CD4-positive, alpha-beta T cell treated with Interleukin-4 for 1 hour (primary cell): ENCODE measurements at places on chromosomes 16 and 17.

DNA sequence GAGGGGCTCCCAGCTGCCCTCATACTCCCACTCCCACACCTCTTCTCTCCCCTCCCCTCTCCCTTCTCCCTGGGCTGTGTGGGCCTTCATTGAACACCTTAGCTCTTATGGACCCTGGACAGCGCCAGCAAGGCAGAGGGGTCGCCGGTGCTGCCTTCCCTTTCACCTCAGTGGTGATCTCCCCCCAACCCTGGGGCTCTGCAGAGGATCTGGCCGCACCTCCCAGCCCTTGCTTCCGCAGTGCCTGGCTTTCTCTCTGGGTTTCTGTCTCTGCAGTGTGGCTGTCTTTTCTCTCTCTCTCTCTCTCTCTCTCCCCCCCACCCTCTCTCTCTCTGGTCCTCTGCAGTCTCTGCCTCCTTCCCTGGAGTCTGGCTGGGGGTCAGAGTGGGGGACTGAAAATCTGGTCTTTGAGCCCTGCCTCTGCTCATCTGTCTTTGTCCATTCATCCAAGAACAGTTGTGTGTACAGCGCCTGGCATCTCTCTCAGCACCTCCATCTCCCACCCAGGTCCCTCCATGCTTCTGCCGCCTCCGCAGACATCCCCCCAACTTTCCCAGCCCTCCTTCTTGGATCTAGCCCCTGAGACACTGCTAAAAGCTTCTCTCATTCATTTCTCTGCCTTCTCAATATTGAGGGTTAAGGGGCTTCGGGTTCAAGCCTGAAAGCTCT, 1.1 kb downstream of the SEZ6L2 start:
- DNase-seq = no peak

DNA sequence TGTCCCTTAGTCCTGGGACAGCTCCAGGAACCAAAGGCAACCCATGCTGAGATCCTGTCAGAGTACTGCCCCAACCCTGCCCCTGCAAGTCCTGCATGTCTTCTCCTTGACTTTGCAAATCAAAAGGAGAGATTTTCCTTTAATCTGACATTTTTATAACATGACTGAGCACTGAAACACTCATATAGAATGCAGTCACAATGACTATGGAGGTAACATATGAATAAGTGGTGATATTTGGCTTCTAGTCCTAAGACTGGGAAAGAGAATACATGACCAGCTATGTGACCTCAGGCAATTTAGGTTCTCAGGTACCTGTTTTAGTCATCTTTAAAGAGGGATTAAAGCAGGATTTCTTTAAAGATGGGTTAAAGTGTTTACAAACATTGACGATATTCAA, 941.6 kb upstream of the CDH8 start:
- no peak for DNase-seq

DNA sequence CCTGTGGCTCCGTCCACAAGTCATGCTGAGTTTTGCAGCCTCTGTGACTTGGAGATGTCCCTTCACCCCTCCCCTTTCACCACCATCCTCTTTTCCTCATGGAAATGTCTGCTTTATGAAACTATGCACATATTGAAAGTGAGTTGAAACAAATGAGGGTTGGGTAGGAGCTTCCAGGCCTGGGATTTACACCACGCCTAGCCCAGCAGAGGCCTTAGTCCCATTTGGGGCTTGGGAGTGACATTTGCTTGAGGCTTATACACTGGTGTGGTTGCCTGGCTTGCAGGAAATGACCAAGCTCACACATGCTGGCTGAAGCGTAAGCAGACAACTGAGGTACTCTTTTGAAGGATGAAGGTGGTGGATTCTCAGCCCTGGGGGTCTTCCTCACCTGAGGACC, 10.5 kb upstream of the SPNS1 start:
- no peak for DNase-seq

DNA sequence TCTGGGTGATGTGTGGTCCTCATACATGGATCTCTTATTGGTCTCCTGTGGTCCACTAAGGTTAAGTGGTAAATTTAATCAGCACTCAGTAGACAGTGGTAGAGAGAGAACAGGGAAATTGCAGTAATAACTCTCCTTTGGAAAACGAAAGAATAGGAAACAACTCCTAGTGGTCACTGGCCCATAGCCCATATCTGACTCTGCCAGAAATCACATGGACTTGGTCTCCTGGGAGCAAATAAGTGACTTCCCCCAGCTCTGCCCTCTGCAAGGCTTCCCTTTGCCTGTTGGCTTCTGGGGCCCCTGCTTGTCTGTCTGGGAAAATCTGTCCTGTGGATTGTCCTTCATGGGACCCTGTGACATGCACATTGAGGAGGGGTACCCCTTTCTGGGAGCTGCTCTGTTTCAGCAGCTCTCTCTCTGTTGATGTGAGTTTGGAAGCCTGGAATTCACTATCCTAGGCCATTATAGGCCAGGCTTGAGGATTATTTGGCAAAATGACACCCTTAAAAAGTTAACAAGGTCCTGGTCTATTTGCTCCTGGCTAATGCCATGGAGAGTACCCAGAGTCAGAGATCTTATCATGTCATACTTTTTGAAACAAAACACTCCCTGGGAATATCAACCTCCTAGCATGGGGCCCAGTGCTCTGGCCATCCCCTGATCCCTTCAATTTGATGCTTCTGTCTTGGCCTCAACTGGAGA, 58.0 kb upstream of the HNF1B start:
- no peak for DNase-seq

DNA sequence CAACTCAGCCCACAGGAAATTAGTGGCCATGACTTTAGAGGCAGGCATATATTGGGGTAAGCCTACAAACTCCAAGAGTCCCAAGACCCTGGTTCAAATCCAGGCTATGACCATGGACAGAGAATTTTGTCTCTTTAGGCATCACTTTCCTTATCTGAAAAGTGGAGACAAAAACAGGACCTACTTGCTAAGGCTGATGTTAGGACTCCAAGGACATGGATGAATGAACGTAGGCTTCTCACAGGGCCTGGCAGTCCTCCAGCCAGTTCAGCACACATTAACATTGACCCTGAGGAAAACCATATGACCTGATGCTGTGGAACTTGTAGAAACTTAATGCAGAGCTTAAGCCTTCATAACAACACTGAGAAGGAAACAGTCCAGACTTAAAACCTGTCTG, 1.4 kb downstream of the FKBP10 start:
- DNase-seq = no peak

DNA sequence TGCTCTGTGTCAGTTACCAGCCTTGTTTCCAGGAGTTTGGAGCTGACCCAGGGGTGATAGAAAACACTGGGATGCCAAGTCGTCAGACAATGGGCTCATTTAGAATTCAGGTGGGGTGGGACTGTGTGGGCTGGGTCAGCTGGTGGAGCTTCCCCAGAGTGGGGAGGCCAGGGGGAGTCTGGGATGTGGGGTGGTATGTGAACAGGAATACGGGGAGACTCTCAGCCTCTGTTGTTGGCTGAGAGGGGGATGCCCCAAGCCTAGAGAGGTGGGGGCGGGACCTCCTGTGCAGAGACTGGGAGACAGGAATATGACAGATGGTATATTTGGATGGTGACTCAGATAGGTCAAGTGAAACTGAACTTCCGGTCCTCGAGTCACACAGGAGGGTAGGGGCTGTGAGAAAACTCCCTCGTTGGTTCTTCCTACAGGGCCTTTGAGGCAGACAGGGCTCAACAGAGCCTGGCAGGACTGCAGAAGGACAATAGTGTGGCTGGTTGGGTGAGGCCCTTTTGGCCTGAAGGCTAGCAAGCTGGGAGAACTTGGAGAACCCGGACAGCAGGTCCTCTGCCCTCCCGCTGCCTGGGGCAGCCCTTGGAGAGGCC, 23.7 kb downstream of the CDH1 start:
- no peak for DNase-seq

- no peak for DNase-seq
These were observed 743 bp downstream of the ZNF624 start for GRCh38 chr17:16652847-16653366.

GRCh38 chr17:28507567-28508203, 1.5 kb downstream of the FOXN1 start:
- DNase-seq = no peak

- no peak for DNase-seq
These were observed 503 bp upstream of the TBX4 start for GRCh38 chr17:61451538-61452300.

- no peak for DNase-seq
These were observed 7.8 kb upstream of the IRF8 start for GRCh38 chr16:85891033-85891775.

- DNase-seq = no peak
These were observed 39.1 kb downstream of the CCDC57 start for GRCh38 chr17:82173351-82174041.

- DNase-seq = no peak
These were observed 782.7 kb downstream of the CDH11 start for GRCh38 chr16:64339052-64339770.

GRCh38 chr17:18185391-18185790, 1.8 kb downstream of the ALKBH5 start:
- DNase-seq = no peak

DNA sequence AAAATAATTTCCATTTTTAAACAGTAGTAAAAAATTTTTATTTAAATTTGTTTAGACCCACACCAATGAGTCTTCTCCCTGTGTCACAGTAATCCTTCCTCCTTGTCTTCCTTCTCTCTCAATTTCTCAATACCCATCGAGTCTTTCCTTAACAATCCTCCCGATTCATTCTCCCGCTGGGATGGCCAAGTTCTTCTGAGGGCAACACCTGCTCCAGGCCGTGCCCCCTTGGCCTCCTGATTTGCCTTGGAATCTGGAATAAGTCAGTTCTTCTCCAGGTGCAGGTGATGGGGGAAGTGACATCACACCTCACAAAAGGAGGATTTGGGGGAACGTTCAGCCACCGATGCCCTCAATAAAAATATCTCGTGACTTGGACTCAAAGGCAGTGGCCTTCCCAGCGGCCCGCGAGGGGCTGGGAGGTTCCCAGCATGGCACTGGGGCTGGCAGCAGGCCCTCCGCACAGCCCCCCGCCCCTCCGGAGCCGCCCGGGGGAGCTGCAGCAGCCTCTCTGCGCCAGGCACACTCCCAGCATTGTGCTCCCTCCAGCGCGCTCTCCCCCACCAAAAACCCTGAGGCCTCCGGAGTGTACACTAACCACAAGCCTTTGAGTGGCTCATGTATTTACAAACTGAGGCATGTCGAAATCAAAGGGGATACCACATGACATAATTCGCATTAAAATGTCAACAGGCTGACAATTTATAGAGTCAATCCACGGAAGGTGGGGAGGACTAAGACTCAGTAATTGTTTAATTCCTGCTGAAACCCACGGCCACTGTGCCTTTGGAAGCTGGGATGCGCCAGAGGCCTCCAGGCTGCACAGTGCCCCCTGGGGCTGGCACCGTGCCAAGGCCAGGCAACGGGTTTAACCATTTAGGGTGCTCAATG, 120.5 kb downstream of the ZFHX3 start:
- DNase-seq = no peak

- DNase-seq = no peak
These were observed 20.5 kb upstream of the MYH10 start for GRCh38 chr17:8651013-8651412.

GRCh38 chr16:23511731-23512130, 1.4 kb upstream of the GGA2 start:
- DNase-seq = no peak

DNA sequence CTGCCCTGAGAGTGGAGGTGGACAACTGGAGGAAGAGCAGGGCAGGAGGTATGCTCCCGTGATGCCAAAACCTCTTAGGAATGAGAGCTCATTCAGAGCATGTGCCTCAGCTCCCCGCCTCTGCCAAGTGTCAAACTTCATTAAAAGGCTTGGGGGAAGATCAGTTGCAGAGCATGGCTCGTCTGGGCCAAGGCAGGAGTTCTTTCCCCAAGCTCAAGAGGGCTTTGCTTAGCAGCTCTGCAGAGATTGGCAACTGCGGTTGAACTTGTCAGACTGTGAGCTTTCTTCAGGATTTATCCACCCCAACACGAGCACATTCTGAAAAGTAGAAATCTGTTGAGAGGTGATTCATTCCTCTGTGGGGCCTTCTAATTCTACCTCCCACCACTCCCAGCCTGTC, 248.1 kb downstream of the HS3ST3A1 start:
- no peak for DNase-seq

DNA sequence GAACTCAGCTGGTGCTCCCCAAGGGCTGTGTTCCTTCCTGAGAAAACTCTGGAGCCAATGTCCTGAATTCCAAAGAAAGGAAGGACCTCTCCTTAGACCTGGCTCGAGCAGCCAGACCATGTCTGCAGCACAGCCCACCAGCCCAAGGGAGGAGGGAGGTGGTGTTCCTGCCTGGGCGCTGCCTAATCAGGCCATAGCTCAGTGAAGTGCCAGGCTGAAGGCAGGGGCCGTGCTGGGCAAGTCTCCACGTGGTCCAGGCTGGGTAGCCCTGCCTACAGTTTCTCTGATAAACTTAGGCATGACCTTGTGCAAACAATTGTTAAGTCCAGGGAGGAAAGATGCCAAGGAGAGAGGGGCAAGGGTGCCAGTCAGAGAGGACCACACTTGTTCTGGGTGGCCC, 76.8 kb downstream of the MPRIP start:
- DNase-seq = no peak

- DNase-seq = no peak
These were observed 17.7 kb downstream of the FOXL1 start for GRCh38 chr16:86595983-86596605.

DNA sequence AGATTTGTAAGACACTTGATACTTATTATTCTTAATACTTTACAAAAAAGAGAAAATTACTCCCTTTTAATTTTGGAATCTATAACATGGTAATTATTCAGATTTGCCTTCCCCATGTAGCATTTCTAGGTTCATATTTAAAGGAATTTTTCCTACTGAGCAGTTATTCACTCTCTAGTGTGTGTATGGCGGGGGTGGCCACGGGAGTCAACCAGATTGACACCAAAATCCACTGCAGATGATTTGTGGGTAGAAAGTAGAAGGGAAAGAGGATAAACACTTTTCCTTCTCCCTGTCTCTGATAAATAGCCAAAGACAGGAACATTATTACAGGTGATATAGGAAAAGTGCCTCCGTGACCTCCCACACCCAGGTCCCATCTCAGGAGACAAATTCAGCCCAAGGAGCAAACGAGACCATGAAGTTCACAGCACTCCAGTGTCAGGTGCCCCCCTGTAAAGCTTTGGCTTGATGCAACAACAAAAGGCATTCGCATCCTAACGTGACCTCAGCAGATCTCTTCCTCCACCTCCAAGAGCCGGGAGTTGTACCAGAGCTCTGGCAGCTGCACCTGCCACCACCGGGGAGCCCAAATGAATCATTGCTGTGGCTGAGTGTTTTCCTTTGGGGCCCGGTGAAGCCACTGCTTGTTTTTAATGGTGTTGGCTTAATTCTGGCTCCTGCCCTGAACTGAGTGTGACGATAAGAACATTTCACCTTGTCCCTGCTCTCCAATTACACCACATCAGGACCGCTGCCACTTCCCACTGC, 92.7 kb upstream of the NOL11 start:
- DNase-seq = no peak
